ENCODE measurements at places on chromosomes 4 and X.

- DNase-seq: no peak
Observed at GRCh38 chr4:69098470-69098869, 2.2 kb downstream of the UGT2B7 start.

- no peak for DNase-seq
Observed at GRCh38 chrX:102714994-102715393, 2.7 kb downstream of the GPRASP2 start.

DNA sequence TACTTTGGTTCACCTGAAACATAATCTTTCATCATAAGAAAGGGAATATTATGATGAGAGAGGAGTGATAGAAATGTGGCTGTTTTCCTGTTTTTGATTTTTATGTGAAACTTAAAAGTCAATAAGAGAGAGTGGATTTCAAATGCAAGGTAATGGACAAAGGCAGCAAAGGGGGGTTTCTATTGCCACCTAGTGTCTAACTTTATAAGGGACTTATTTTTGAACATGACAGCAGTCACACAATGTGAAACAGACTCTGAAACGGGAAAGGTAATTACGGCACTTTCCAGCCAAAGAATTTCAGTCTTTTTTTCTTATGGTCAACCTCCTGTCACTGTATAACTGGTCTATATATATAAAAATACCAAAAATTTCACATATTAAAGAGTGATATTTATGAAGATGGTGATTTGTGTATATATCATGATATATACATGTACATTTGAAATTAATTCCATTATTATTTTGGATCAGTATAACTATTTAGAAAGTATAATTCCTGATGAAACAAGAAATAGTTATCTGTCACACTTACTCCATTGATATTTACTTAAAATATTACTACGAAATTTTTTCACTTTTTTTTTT, 127.1 kb downstream of the FBXO8 start:
- no peak for DNase-seq

DNA sequence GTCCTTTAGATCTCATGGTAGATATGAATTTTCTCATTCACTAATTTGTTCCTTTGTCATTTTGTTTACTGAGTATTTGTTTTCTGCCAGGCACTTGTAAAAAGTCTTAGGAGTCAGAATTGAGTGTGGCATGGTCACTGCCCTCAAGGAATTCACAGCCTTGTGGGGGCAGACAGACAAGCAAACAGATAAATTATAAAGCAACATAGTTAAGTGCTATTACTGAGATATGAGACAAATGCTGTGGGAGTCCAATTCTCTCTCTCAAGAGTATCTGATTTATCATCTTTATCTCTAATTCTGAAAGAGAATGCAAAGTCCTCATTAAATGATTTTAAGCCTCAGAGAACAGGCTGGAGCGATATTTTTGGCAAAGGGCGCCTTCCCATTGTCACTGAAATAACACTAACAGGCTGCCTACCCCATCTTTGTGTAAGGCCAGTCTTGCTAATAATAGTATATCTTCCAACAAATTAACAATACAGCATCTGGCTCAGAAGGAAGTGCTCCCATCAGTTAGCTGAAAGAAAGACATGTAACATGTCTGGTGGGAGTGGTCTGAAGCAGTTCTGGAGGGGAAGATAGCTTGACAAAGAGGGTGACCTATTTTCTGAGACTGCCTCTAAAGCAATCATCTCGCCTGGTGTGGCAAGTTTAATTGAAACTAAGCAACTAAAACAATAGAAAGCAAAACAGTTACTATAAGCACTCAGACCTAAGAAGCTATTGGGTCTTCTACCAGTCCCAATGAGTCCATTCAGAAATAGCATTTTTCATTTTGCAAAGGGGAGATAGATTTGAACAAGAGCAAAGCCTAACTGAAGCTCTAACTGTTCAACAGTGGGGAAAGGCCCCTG, 61.5 kb upstream of the AMOT start:
- DNase-seq: no peak

GRCh38 chrX:109856974-109857373, 123.9 kb upstream of the ACSL4 start:
- no peak for DNase-seq

- DNase-seq: no peak
Observed at GRCh38 chr4:118758293-118758692, 73.1 kb downstream of the METTL14 start.

DNA sequence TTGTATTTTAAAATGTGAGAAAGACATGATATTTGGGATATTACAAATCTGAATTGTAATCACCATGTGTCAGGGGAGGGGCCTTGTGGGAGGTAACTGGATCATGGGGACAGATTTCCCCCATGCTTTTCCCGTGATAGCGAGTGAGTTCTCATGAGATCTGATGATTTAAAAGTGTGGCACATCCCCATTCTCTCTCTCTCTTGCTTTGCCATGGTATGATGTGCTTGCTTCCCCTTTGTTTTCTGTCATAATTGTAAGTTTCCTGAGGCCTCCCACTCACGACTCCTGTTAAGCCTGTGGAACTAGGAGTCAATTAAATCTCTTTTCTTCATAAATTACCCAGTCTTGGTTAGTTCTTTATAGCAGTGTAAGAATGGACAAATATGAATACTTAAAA, 39.0 kb downstream of the CCDC158 start:
- no peak for DNase-seq

- DNase-seq: no peak
Observed at GRCh38 chrX:122586831-122587230, 597.2 kb upstream of the GRIA3 start.

DNA sequence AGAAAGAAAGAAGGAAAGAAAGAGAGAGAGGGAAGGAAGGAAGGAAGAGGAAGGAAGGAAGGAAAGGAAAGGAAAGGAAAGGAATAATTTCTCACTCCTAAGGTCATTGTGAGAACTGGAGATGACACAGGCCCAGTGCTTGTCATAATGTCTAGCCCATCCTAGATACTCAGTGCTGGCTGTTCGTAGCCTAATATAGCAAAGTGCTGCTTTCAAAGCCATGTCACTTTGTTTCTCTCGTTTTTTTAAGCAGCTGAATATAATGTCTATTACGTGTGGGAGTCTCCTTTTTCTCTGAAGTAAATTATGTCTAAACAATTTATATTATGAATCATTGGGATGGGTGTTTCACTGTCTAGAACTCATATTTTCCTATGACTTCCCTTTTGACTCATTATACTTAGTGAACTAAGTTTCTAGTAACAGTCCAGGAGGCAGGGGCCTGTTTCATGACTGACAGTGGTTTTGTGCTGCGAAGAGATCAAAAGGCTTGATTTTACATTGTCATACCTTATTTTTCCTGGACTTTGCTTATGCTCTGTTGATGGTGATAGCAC, 327.0 kb upstream of the ZFP42 start:
- no peak for DNase-seq

- no peak for DNase-seq
Observed at GRCh38 chr4:23516716-23517115, 373.1 kb downstream of the PPARGC1A start.

DNA sequence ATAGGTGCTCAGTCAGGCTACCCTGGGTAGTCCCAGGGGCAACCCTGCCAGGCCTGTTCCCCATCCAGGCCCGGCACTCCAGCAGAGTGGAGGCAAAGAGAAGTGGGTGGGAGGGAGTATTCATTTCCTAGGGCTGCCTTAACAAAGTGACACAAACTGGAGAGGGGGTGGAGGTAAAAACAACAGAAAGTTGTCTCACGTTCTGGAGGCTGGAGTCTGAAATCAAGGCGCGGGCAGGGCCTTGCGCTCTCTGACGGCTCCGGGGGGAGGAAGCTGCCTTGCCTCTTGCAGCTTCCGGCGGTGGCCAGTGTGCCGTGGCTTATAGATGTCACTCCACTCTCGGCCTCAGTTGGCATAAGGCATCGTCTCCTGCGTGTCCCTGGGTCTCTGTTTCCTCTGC, 90.8 kb downstream of the DCTD start:
- no peak for DNase-seq

DNA sequence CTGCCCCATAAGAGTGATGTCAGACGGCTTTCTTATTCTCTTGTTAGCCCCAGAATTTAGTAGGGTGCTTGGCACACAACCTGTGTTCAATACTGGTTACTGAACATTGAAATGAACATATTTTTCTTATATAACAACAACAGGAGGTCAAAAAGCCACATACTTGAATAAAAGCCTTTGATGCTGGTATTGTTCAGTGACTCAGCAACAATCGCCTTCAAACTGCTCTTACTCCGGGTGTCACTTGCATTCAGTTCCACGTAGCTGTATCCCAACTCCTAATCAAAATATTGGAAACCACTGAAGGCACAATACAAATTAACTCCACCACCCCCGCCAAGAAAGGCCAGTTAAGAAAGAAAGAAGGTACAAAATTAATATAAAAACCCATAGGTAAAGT, 61.5 kb downstream of the RFC1 start:
- DNase-seq: no peak

- DNase-seq: peak; percentile 90
Observed at GRCh38 chr4:90979556-90979955, 852.4 kb downstream of the CCSER1 start.

DNA sequence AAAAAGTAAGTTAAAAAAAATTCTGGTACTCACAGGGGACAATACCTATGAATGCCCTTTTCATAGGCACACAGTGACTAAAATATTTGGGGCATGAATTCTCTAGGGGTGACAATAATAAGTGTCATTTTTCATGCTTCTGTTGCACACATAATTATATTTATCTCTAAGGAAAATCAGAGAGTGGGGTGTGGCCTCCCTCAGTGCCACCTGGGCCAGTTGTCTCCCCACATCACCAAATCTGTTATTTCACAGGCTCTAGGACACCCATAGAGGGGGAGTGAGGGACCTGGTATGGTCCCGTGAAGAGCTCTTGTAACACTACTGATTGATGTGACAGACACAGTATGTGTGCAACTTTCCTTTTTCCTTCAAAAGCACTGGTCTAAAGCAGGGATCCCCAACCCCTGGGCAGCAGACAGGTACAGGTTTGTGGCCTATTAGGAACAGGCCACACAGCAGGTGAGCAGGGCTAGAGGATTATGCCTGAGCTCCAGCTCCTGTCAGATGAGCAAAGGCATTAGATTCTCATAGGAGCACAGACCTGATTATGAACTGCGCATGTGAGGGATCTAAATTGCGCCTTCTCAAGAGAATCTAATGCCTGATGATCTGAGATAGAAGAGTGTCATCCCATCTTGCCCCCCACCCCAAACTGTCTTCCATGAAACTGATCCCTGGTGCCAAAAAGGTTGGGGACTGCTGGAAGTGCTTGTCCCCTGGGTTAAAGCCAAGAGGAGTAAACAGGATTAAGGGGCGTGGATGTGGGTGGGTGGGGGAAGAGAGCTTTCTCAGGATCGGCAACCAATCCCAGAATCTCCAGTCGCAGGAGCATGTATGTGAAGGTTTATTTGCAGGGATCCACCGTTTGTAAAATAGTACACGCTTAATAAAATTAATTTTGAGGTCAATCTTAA, 856 bp downstream of the SLC9B1 start:
- no peak for DNase-seq

DNA sequence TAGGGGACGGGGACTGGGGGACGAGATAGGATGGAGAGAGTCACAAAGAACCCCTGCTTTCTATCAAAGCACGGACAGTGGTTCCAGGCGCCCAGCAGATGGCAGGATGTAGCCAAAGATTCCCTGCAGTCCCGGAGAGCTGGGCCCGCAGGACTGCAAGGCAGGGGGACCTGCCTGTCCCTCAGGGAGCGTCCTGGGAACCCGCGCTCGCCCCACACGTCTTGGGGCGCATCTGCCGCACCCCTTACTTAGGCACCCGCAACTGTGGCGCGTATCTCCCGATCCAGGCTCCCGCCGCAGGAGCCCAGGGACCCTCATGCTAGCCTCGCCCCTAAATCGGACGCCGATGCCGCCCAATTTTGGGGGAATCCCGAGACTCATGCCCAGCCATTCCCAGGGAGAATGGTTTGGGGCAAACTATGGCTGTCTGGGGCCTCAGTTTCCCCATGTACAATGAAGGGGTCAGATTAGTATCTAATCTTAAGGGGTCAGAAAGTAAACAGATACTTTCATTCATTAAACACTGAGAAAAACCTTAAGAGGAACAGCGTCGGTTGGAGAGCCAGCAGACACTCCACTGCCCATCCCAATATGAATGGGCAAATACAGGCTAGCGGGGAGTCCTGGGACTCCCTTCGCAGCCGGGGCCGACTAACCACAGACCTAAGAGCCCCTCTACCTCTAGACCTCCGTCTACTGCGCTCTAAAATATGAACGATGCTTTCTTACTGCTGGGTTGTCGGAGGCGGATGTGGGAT, 581 bp upstream of the STK32B start:
- peak; percentile 52 for DNase-seq

DNA sequence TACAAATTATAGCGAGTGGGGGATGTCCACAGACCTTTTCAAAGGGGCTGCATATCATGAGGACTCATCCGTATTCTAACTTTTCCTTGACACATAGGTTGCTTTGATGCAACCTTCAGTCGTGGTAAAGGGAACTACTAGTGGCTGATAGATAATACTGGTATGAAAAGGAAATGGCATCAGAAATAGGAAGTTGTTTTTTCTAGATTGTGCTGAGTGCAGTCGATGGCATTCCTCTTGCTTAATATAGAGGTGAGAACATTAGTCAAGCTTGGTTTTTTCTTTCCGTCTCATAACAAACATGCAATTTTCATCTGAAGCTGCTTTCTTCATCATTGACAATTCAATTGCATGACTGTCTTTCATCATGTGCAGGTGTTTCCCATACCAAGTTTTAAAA, 16.6 kb downstream of the ENPEP start:
- no peak for DNase-seq

- no peak for DNase-seq
Observed at GRCh38 chr4:121796283-121796682, 4.8 kb upstream of the EXOSC9 start.

GRCh38 chr4:6205567-6205931, 5.2 kb upstream of the JAKMIP1 start:
- no peak for DNase-seq
